Stimulated activated CD4-positive, alpha-beta T cell treated with anti-CD3 and anti-CD28 coated beads, TNF-alpha, amount 100 ng/mL, for 48 hours (primary cell): ENCODE measurements at places on chromosomes 12 and 14.
A peak's percentile ranks its signal among the peaks of the same experiment; 100 is the strongest.

DNA sequence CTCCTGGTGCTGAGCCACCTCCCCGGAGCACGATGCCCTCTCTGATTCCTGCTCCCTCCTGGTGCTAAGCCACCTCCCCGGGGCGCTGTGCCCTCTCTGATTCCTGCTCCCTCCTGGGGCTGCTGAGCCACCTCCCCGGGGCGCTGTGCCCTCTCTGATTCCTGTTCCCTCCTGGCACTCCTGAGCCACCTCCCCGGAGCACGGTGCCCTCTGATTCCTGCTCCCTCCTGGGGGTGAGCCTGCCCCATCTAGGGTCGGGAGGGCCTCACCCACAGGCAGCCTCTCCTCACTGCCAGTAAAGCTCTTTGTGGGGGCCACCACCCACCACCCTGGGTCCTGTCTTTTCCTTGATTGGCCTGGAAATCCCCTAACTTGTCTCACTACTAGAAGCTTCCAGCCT is 327.6 kb upstream of the SFSWAP start:
- no peak for DNase-seq

DNA sequence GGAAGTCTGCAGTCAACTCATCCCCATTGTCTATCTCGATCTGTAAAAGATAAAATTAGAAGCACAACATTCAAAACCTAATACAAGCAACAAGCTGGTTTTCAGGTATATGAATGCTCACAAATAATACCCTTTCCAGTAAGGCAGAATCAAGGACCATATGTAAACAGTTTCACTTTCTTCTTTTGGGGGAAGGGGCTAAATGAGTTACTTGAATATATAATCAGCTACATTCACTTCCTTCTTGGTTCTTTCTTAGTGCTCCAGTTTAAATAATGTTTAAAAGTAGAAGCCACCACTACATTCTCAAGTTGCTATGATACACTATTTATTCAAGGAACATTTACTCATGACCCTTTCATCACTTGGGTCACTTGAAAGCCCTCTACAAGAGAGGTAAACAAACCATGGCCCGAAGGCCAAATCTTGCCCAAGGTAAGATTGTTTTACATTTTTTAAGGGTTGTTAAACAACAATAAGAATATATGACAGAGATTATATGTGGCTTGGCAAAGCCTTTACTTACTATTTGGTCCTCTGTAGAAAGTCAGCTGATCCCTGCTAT is 10.3 kb downstream of the TWF1 start:
- DNase-seq, result no peak

- DNase-seq, result no peak
Observed at GRCh38 chr14:67253076-67253635, 11.9 kb downstream of the PALS1 start.

DNA sequence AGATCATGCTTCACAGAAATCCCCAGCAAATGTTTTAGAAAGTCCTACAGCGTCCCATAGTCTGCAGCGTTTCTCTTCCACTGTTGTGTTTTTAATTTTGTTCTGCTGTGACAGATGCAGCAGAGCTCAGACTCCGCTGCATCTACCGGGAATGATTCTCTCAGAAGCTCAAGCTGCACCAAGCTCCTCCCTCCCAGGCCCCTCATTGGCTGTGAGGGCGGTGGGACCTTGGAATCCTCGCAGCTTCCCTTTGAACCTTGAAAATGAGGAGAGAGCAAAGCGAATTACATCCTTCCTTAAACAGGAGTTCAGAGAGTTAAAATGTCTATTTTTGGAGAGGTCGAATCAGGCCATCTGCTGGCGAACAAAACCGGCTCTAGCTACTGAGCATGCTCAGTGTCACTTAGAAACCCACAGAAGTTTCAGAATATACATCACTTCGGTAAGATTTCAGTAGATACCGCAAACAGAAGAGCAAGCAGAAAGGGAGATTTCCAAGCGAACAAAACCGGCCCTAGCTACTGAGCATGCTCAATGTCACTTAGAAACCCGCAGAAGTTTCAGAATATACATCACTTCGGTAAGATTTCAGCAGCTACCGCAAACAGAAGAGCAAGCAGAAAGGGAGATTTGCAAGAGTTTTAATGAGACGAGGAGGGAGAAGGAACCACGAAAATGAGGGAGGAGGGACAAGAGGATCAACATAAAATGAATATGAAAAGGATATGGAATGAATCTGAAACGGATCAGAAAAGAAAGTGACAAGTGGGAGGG is at the start of gene ABCD2:
Gene ABCD2, minus strand, starts transcription at position 144 of the 774 bp plus-strand sequence. CDS start 188 bp downstream, outside the sequence.
- peak; percentile 42 for DNase-seq

DNA sequence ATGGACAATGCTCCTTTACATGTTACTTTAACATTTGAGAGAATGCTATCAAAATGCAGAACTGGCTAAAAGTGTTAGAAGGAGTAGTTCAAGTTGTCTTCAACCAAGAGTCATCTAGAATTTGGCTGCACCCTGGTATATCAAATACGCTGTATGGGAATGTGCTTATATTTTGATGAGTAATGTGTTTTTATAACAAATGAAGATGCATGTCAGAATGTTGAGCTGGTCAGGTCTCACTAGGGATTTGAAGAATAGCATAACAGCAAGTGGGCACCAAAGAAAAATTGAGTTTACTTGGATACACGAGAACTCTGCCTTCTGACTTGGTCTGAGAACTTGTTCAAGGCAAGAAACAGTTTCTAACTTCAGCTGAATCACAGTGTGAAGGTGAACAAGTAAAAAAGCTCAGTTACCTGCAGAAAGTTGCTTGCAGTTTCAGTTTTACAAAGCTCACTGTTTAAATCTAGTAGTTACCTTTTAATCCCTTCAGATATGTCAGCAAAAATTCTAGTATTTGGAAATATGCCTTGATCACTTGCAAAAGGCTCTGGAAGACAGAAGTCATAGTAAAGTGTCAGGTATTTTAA is 82.3 kb downstream of the PDE3A start:
- no peak for DNase-seq

GRCh38 chr14:88468406-88468805 is 82.9 kb downstream of the SPATA7 start:
- DNase-seq, result no peak
